Lower leg skin (tissue), 4 donors: ENCODE measurements at places on chromosomes 12 and 14.
A peak's percentile ranks its signal among the peaks of the same experiment; 100 is the strongest.

DNA sequence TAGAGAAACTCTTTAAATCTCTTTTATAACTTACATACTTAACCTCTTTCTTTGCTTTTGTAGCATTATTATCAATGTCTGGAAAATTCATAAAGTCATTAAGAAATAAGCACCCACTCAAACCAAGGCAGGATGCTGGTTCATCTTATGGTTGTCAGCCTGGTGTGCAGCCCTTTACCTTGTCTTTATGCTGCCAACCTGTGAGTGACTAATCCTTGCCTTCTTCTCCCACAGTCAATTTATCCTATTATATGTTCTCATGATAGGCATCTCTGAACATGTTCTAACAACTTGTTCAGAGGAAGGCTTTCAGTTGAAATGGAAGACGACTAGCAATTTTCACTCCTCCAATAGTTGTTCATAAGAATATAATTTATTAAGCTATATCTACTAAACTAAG lies 186.9 kb upstream of the CAND1 start:
- DNase-seq = no peak

- DNase-seq = peak; percentile 53
Measured at GRCh38 chr12:89160716-89161123, 191.6 kb downstream of the DUSP6 start.

DNA sequence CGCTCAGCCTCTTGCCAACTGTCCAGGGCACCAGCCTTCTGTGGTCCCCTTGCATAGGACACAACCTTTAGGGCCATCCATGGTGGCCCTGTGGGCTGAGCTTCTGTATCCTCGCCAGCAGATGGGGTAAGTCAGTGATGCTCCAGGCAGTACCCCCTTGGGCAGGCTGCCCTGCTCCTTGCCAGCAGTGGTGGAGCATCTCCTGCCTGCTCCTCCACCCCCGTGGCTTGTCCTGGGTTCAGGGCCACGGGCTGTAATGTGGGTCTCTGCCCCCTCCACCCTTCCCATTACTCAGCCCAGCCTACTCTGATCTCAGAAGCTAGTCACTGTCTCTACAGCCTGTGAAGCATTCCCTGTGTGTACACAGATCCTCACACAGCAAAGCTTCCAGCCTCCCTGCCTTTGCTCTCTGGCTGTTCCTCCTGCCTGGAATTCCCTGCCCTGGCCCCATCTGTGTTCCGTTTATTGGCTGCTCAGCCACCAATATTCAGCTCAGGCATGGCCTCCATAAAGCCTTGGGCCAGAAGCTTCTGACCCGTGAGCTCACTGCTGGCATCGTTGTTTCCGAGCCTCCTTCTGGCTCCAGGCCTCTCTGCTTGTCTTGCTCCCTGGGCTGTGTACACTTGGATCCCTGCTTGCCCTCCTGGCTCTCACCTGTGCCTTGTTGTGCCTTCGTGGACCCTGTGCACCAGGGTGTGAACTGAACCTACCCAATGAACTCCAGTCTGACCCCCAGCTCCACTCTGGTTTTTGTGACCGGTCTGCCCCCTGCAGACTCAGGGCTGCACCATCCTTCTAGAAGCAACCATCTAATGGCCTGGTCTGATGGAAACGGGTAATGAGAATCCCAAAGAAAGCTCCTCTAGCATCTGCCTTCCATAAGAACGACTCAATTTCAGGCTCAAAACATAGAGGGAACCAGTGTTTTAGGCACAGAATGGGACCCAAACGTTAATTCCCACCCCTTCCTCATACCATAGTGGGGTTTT lies 177.0 kb upstream of the PRMT8 start:
- DNase-seq = no peak

- DNase-seq = no peak
Measured at GRCh38 chr12:44118946-44119345, 283.1 kb downstream of the TMEM117 start.

DNA sequence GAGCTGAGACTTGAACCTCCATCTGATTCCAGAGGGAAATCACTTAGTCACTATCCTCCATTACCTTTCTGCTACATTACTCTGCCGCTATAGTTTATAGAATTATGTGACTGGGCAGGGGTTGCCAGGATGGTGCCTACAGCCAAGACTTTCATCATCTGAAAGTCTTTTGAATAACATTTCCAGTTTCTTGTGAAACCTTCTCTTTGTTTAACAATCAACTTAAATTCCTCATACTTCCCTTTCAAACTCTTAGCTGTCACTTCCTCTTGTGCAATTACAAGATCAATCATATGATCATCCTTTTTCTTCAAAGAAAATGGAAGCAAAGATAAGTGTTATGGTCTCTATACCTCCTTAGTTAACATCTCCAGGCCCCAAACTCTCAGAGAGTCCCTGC lies 25.4 kb upstream of the PELI2 start:
- no peak for DNase-seq

DNA sequence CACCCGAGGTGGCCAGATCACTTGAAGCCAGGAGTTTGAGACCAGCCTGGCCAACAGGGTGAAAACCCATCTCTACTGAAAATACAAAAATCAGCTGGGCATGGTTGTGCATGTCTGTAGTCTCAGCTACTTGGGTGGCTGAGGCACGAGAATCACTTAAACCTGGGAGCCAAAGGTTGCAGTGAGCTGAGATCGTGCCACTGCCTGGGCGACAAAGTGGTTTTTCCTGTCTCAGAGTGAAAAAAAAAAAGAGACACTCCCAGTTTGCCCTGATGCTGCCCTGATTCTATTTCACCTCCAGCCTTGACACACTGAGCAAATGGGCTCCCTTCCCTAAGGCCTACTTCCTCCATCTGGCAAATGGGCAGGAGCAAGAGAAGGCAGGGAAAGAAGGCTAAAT lies 28.5 kb upstream of the PLEK2 start:
- DNase-seq = no peak

DNA sequence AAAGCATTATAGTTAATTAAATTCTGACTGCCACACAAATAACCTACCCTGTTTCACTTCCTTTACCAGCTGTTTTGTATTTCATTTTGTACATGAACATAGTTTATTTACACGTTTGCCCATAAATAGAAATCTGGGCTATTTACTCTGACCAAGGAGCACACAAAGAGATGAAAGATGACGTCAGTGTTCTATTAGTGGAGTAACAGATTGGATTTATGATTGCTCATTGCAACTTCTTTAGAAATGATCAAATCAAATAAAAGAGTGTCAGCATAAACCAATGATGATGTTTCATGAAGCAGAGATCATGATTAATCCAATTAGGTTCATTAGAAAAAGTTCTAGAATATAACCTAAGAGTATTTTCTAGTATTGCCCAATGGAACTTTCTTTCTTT lies 12.0 kb upstream of the RTL1 start:
- DNase-seq = no peak

GRCh38 chr12:43676183-43676813 lies 82.3 kb downstream of the PUS7L start:
- DNase-seq = no peak

GRCh38 chr14:97697772-97698171 lies 900.6 kb downstream of the VRK1 start:
- DNase-seq = no peak

DNA sequence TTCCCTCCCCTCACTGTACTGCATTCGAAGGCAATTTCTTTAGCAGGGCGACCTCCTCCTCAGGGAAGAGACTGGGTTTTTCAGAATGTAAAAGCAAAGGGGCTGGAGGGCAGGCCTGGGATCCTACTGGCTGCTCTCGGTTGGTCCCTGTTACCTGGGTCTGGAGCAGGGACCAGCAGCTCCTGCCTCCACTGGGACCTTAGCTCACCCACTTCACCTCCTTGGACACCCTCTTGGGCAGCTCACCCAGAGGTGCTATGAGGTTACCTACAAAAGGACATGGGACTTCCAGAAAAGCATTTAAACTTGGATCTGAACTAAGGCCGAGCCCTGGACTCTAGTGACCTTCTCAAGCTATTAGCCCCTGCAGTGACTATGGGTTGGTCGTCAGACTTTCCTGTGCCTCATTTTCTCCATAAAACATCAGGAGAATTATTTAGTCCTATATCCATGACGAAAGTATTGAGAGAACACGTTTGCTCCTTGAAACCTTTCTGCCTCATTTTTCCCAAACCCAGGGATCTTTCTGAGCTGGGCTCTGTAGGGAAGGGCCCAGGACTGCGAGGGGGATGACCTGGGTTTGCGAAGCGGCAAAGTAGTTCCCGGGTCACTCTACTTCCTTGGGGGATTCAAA lies 65.0 kb downstream of the FBXL14 start:
- peak; percentile 58 for DNase-seq

- DNase-seq = no peak
Measured at GRCh38 chr12:114679942-114680341, 4.0 kb downstream of the TBX3 start.

- no peak for DNase-seq
Measured at GRCh38 chr12:116547955-116548501, 11.2 kb upstream of the MAP1LC3B2 start.

DNA sequence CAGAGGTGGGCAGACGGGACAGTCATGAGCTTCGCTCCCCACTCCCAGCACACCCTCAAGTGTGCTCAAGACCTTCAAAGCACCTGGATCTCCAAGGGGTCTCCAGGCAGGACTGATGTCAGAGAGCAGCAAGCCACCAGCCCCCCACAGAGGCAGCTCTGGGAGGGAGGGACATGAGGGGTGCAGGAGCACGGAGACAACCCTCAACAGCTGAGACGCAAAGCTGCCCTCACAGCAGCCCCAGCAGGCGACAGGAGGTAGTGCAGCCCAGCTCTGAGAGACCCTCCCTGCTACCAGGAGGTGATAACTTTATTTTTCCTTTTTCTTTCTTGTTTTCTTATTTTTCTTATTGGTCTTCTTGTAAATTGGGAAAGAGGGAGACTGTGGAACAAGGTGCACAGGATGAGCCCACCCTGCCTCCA lies 17.9 kb downstream of the SIVA1 start:
- no peak for DNase-seq

DNA sequence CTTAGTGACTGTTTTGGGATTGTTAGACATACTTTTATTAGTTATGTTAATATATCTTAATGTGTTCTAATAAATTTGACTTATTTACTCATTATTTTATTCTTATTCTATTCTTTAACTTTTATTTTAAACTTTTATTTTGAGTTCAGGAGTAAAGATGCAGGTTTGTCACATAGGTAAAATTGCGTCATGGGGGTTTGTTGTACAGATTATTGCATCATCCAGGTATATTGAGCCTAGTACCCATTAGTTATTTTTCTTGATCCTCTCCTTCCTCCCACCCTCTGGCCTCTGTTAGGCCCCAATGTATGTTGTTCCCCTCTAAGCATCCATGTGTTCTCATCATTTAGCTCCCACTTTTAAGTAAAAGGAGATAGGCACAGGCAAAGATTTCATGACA lies 495.5 kb downstream of the MDGA2 start:
- DNase-seq = no peak

DNA sequence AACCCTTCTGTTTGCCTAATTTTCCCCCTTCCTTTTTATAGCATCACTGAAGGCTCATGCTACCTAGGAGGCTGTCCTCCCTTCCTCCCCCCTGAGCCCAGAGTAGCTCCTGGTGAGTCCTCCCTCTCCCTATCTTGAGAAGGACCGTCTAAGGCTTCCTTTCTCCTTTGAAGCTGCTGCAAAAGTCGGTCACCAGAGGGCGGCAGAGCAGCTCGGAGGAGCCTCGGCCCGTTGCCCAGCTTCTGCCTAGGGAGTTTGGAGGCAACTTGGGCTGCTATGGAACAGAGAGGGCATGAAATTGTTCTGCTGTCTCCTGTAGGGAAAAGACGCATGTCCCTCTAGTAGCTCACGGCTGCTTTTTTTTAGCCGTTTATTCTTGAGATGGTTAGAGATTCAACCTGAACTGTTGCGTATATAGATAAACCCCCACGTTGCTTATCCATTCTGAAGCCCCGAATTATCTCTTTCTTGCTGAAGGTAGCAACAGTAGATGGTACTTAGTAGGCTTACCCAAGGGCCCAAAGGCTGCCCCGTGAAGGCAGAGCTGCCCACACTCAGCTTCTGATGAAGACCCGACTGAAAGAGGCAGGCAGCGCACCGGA lies 5.7 kb downstream of the WNT5B start:
- peak; percentile 92 for DNase-seq

DNA sequence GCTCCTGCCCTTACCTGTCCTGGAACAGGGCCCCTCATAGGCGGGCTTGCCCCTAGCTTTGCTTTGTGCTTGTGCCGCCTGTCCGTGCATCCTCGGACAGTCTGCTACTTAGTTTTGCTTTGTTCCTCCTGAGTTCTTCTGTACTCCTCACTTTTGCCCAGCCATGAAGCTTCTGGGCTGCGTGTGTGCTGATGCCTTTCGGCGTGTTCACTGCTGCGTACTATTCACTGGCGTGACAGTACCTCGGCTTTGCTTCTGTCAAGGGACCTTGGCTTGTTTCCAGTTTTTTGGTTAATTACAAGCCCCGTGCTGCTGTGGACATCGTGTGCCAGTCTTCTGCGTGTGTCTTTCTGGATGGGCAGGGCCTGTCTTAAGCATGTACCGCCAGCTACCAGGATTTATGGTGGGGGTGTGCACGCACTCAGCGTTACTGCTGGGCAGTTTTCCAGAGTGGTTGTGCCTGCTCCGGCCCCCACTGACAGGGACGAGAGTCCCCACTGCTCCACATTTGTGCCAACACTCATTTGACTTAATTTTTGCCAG lies 2.5 kb downstream of the PACS2 start:
- no peak for DNase-seq

- DNase-seq = no peak
Measured at GRCh38 chr12:109923481-109924245, 23.6 kb downstream of the TCHP start.

DNA sequence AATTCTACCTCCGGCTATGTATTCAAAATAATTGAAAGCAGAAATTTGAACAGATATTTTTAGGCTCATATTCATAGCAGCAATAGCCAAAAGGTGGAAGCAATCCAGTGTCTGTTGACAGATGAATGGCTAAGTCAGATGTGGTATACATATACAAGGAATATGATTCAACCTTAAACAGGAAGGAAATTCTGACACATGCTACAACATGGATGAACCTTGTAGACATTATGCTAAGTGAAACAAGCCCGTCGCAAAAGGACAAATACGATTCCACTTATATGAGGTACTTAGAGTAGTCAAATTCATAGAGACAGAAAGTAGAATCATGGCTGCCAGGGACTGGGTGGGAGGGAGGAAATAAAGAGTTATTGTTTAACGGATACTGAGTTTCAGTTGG lies 331.6 kb downstream of the PCNX1 start:
- DNase-seq = no peak

DNA sequence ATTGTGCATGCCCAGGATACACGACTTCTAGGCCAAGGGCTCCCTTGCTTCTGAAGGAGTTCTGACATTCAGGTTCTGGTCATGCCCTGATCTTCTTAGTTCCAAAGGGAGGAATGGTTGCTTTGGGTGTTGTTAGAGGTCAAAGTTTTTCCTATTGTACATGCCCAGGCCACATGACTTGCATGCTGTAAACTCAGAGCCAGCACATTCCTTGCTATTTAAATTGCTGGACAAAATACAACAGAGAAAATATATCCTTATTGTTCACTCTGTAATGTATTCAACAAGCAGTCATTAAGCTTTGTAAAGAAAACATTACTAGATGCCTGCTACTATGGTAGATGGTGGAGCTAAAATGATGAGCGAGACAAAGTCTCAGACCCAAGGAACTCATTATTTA lies 71.2 kb upstream of the COCH start:
- DNase-seq = no peak

DNA sequence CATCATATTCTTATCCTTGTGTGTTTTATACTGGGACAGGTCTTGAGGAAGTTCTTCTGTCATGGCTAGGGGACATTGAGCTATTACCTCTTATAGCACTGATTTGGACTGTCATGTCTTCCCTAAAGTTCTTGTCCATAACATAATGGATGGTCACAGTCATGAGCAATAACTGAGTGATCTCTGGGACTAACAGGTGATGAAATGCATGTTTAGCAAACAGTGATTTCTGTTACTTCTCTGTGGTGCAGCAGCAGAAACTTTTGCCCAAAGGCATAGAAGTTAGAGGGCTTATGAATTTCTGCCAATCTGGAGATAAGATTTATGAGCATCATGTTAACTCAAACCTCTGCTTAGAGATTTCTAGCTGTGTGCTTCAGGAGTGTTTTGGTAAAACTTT lies 5.9 kb downstream of the ADIPOR2 start:
- no peak for DNase-seq
